ENCODE measurements at places on chromosomes 3 and 15.

DNA sequence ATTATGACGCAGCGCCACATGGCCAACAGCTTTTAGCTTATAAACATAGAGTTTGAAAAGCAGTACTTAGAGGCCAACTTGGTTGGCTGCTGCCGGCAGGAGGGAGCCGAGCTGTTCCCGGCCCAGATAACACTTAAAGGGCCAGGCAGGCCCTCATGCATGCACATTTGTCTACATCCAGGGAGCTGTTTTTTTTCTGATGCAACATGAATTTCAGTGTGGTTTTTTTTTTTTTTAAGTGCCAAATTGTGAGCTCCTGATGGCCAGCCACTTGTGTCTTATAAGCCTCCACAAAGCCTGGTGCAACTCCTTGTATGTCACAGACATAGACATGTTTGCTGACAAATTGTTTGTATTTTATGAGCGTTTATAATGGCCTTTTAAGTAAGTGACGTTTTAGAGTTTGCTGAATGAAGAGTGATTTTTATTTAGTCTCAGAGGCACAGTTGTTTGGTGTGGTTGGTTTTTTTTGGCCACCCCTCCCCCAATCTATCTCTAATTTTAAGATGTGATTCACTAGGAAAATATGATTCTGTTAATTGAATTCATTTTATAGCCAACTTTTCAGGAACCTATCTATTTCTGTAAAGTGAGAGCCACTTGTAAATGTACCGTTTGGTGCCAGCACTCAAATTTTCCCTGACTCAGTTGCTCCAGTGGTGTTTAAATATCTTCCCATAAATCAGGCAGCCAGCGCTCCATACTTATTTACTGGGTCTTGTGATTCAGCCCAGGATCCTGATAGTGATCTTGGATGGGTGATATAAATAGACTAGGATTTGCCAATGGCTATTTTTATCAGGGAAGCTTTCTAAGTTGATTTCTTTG lies 134.3 kb downstream of the VGLL4 start:
- DNase-seq: no peak

GRCh38 chr3:15164340-15164739 lies 41.7 kb upstream of the CAPN7 start:
- no peak for DNase-seq

DNA sequence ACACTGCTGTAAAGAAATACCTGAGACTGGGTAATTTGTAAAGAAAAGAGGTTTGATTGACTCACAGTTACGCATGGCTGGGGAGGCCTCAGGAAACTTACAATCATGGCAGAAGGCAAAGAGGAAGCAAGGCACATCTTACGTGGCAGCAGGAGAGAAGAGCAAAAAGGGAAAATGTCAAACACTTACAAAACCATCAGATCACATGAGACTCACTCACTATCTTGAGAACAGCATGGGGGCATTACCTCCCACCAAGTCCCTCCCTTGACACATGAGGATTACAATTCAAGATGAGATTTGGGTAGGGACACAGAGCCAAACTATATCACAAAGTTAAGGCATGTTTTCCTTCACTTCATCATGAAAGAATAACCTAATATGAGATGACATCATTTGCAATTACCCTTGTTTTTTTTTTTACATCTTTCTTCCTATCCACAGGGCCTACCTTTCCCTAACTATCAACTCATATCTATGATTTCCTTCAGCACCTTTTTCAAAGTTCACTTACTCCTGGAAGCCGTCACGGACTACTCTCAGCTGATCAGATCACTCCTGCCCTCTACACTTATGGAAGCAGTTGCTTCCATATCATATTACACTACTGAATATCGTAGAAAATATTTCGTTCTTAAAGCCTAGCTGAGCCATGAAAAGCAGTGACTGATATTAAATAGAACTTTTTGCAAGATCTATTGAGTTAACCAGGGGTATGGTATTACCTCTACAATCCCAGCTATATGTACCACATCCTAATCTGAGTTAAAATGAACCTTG lies 25.5 kb upstream of the ATP8B4 start:
- no peak for DNase-seq

DNA sequence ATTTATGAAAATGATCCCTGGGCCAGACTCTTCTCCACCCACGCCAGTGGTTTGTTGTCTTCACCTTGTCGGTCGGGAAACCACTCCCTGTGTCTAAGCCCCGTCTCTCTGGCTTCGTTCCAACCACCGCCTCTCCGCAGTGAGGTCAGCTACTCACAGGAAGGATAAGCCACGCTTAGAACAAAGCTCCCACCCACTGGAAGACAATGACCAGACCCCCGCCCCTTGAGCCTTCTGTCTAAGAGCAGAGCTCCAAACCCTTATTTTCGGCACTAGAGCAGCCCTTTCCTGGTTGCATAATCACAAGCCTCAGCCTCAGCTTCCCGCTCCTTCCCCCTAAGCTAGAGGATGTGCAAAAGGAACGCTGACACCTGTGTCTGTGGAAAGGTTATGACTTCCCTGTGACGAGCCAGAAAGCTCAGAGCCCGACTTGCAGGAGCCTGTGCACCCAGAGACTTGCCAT lies 114.9 kb upstream of the MEF2A start:
- DNase-seq: no peak

GRCh38 chr3:71846185-71846584 lies 61.2 kb upstream of the PROK2 start:
- DNase-seq: no peak

- DNase-seq: no peak
Measured at GRCh38 chr3:71468311-71469137, 115.0 kb downstream of the FOXP1 start.

DNA sequence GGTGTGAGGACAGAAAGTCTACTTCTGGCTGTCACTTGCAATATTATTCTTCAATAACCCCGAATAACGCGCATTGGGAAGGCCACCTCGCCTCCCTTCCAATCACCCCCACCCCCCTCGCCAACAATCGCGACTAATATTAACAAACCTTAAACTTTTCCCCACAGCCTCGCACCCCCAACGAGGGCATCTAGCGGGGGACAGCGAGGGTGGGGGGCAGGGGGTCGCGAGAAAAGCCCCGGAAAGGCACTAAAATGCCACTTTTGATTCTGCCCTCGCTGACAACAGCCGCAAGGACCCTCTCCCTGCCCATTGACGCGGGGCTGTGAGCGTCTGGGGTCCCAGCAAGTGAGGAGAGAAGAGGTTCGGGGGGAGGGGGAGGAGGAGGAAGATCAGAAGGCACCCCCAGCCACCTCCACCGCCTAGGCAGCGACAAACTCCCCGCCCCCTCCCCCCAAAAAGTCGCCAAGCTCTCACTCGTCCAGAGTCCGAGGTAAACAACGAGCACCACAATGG lies 868 bp downstream of the SATB1 start:
- DNase-seq: no peak

DNA sequence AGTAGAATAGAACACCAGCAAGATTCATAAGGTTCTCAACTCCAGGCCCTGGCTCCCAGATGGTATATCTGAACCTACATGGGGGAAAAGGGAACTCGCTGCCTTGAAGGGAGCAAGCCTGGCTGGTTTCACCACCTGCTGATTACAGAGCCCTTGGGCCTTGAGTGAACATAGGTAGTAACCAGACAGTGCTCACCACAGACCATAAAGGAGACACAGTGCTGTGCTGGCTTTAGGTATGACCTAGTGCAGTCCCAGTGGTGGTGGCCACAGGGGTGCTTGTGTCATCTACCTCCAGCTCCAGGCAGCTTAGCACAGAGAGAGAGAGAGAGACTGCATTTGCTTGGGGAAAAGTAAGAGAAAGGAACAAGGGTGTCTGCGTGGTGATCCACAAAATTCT lies 409.8 kb downstream of the FGF12 start:
- DNase-seq: no peak

DNA sequence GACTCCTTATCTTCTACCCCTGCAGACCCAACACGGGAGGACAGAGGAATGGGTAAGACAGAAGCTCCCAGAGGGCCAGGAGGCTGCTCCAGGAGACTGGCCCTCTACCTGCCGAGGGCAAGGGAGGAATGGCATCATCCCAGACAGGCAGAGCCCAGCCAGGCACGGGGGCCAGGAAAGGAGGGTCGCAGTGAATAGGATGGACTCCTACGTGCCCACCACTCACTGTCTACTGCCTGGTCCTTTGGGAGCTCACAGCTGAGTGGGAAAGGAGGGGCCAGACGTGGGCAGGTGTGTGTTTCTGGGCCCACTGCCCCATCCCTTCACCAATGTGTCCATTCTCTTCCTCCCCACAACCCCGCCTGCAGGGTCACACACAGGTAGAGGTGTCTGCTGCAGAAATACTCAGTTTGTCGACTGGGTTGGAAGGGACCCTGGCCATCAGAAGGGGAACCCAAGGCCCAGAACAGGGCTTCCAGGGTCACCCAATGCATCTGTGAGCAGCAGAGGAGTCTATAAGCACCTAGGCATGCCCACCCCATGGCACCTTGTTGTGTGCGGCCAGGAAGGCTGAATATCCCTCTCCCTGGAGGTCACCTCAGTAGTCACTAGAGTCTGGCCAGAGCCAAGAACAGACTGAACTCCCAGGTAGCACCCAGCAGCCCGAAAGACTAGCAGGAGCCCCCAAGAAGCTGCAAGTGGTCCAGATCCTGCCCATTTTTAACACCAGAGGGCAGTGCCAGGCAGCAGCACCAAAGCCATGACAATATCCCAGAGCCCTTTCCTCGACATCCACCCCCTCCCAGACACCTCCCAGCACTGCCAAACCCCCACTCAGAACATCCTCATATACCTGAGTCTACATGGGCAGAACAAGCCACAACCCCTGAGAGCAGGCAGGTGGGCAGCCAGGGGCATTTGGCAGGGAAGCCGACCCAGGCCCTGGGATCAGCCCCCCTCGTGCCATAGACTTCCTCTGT lies 24.0 kb downstream of the TKT start:
- DNase-seq: no peak

- DNase-seq: no peak
Measured at GRCh38 chr15:69679623-69680228, 227.1 kb downstream of the RPLP1 start.

DNA sequence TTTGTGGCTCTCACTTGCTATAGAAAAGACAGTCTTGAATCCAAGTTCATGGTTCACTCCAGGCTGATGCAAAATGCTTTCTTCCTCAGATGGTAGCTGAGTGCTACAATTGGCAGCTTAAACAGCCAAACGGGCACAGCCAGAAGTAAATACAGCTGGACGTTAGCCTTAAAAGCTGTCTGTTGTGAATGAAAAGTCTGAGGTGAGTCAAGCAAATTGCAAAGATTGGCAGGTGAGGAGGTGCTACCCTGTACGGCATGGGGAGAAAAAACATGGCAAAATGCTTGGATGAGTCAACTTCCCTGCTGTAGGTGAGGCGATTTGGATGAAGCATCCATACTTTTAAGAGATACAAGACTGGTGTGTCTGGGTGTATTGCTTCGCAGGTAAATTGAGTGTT lies 40.5 kb downstream of the IL5RA start:
- no peak for DNase-seq

DNA sequence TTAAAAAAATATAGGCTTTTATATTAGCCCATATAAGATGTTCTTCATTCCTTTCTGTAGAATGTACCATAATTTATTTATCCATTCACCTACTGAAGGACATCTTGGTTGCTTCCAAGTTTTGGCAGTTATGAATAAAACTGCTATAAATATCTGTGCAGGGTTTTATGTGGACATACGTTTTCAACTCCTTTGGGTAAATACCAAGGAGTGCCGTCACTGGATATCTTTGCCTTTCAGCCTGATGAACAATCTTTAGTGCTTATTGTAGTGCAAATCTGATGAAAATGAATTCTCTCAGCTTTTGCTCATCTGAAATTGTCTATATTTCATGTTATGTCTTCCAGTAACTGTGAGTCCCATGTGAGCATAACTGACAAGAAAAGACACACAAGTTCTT lies 26.6 kb upstream of the BLM start:
- DNase-seq: no peak

GRCh38 chr3:9916734-9917680 lies at the start of gene IL17RC:
Gene IL17RC (plus strand): TSS chr3:9917098. CDS start chr3:9917316, 218 bp downstream.
- DNase-seq: no peak

DNA sequence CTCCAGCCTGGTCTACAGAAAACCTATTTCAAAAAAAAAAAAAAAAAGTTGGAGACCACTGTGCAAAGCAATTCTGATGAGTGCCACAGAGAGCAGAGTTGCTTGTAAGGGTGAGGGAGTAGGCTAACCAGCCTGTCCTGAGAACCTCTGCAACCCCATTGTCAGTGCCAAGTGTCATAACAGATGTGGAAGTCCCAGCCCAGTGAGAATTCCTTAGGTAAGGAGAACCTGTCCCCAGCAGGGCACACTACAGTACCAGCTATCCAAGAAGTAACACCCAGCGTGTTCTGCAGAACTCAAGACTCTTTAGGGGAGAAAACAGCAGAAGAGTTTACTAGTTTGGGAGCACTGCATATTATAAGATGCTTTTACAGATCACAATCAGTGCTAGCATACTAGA lies 156.3 kb downstream of the LIPC start:
- no peak for DNase-seq

DNA sequence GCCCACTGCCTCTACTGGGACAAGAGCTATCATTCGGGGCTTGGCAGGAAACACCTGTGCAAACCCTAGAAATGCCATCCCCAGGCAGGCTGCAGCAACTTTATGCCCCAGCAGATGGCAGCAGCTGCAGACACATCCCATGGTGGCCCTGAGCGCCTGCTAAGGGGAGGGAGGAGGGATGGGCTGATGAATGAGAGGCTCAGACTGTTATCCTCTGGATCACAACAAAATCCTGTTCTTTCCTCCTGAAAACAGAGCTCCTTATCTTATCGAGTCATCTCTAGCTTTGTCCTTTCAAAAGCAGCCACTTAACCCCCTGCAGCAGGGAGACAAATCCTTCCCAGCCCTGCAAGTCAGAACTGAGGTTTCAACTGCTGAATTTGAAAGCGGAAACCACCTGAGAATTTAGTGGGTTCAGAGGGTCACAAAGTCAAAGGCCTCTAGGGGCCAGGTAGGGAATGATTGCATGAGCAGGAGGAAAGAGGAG lies 90.6 kb upstream of the PROK2 start:
- DNase-seq: peak; percentile 87

DNA sequence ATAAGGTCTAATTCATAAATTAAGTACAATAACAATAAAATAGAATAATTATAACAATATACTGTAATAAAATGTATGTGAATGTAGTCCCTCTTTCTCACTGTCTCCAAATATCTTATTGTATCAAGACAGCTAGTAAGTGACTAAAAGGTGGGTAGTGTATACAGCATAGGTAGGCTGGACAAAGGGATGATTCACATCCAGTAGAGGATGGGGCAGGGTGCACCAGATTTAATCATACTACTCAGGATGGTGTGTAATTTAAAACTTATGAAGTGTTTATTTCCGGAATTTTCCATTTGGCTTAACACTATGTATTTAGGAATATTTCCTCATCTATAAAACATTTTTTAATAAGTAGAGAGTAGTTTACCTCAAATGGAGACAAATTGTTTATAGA lies 876.1 kb upstream of the CADM2 start:
- DNase-seq: no peak

GRCh38 chr3:42288385-42288784 lies 22.4 kb upstream of the CCK start:
- DNase-seq: no peak

GRCh38 chr3:185205865-185206264 lies 48.0 kb downstream of the EHHADH start:
- DNase-seq: no peak

- DNase-seq: no peak
Measured at GRCh38 chr3:195853036-195853435, 41.3 kb upstream of the MUC4 start.
